ENCODE measurements at places on chromosomes 4 and X.

- DNase-seq = no peak
Observed at GRCh38 chr4:152118819-152119553, 358.2 kb upstream of the GATB start.

GRCh38 chr4:6772223-6772928, 10.2 kb upstream of the KIAA0232 start:
- DNase-seq = peak; percentile 26

DNA sequence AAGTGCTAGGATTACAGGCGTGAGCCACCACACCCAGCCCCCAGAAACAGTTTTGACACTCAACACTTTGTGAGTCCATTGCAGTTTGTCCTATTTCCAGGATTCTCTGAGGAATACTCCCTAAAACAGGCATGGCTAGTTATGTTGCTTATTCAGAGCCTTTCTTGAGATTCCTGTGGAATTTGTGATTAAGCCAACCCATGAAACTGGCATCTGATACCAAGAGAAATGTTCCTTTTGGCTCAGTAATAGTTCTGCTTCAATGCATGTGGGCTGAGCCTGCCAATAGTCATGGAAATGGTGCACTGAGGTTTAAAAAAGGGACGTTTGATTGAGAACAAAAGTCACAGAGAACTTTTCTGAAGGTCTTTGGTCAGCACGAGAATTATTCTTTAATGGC, 241.7 kb downstream of the PPP1R2C start:
- DNase-seq = no peak

DNA sequence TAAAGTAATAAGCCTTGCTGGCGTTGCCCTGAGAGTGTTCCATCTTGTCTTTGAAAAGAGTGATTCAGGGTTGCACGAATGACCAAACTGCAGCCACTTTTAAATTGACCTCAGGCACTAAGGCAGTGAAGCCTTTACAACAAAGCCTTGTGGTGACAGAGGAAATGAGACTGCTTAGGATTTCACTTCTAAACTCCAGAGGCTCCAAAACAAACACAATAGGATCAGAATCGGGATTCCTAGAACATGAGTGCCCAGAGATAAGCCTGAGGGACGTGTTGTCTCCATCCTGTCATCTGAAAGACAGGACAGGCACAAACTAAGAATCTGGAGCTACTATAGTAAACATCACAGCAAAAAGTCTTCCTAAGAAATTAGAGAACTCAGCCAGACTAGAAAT, 405.2 kb downstream of the PPARGC1A start:
- DNase-seq = no peak

GRCh38 chr4:20084488-20084887, 167.2 kb upstream of the SLIT2 start:
- no peak for DNase-seq

DNA sequence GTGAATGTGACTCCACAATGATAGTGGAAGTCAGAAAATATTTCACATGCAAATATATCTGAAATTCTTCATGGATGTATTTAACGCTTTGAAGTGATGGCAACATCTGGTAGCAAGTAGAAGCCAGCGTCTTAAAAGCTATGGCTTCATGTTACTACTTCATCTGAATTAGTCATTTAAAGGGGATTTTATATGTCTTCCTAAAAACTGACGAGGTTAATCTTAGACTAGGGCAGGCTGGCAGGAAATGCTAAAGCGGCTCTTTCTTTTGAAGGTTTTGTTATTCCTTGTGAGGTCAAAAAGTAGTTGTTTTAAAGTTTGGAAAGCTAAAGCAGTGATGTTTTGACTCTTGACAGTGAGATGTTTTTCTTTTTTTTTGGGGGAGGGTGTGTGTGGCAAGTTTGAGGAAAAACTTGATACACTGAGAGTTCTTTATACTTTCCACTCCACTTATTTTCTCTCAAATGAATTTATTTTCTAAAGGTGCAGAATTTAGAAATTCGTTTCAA, 22.6 kb downstream of the PLS3 start:
- peak; percentile 53 for DNase-seq

GRCh38 chr4:173237152-173237551, 68.5 kb downstream of the GALNT7 start:
- DNase-seq = no peak

- no peak for DNase-seq
Observed at GRCh38 chrX:68934922-68935321, 106.1 kb downstream of the EFNB1 start.

DNA sequence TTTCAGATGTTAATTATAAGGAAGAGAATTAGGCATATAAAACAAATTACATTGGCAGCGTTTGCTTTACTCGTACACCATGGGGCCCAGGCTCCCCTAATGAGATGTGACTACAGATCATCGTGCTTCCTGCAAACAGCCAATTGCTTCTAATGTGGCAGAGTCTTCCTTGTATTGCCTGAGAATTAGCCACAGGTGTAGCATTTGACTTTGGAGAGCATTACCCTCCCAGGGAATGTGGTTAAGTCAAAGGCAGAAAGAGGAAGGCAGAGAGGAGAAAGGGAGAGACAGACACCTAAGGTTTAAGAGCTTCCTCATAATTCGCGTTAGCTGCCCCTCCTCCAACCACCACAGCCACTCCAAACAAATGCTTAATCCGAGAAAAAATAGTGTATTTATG, 97.0 kb downstream of the MID1IP1 start:
- no peak for DNase-seq

- no peak for DNase-seq
Observed at GRCh38 chrX:437661-438390, 51.1 kb upstream of the PPP2R3B start.

GRCh38 chr4:24471486-24472160, 112.7 kb downstream of the DHX15 start:
- no peak for DNase-seq

DNA sequence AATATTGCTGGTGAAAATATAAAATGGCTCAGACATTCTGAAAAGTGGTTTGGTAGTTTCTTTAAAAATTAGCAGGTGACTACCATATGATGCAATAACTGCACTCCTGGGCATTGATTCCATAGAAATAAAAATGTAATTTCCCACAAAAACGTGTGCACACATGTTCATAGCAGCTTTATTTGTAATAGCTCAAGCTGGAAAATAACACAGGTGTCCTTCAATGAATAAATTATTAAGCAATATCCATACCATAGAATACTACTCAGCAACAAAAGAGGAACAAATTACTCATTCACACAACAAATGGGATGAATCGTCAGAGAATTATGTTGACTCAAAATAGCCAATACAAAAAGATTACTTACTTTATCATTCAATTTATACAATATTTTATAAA, 893.7 kb upstream of the SLIT2 start:
- no peak for DNase-seq

GRCh38 chr4:164799410-164799809, 45.5 kb downstream of the SMIM31 start:
- no peak for DNase-seq

DNA sequence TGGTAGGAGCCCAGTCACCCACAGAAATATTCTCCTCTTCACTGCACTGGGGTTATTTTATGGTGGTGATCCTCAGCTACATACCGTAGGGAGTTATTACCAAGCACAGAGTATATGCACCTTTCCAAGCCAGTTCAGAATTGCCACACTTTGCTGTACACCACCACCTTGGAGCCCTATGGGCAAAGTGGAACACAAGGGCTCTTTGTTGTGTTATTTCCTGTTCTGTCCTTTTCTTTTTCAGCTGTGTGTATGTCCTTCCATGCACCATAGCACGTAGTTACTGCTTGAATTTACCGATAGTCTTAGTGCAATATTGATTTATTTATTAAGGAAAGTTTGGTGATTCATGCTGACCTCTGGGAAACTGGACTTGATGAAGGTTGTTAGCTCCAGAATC, 8.3 kb downstream of the RNF128 start:
- DNase-seq = no peak

GRCh38 chr4:157057218-157057617, 18.7 kb upstream of the GLRB start:
- peak; percentile 42 for DNase-seq

GRCh38 chr4:184906480-184907097, 80.8 kb upstream of the ACSL1 start:
- no peak for DNase-seq

DNA sequence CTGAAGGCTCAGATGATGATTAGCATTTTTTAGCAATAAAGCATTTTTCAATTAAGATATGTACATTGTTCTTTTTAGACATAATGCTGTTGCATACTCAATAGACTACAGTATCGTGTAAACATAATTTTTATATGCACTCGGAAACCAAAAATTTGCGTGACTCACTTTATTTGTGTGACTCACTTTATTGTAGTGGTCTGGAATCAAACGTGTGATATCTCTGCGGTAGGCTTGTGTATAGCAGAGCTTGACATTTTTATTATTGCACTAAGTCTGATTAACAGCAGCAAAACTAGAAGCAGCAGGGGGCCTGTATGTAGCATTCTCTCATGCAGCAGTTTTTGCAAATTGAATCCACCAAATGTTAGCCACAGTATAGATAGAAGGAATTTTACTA, 119.1 kb upstream of the PRDX4 start:
- peak; percentile 22 for DNase-seq

DNA sequence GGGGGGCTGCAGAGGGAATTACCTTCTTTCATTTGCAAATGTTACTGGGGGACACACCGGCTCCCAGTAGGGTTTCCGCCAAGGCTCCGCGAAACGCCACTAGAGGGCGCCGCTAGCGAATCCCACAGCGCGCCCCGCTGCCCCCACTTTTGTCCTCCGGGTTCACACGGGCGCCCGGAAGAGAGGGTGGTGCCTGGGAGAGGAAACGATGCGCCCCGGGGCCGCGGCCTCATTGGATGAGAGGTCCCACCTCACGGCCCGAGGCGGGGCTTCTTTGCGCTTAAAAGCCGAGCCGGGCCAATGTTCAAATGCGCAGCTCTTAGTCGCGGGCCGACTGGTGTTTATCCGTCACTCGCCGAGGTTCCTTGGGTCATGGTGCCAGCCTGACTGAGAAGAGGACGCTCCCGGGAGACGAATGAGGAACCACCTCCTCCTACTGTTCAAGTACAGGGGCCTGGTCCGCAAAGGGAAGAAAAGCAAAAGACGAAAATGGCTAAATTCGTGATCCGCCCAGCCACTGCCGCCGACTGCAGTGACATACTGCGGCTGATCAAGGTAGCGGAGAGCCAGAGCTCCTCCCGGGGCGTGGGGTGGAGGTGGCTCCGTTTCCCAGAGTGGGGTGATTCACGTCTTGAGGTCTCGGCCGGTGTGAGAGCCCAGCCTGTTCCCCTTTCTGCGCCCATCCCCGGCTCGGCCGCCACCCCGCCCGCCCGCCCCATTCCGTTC, at the start of gene SAT1:
Gene SAT1 (plus strand): TSS at position 311 of the 726 bp plus-strand sequence. CDS start 179 bp downstream, at position 490.
- peak; percentile 96 for DNase-seq

GRCh38 chr4:122968227-122968812, 45.9 kb upstream of the NUDT6 start:
- peak; percentile 66 for DNase-seq

GRCh38 chr4:37745946-37746345, 59.8 kb upstream of the RELL1 start:
- no peak for DNase-seq

DNA sequence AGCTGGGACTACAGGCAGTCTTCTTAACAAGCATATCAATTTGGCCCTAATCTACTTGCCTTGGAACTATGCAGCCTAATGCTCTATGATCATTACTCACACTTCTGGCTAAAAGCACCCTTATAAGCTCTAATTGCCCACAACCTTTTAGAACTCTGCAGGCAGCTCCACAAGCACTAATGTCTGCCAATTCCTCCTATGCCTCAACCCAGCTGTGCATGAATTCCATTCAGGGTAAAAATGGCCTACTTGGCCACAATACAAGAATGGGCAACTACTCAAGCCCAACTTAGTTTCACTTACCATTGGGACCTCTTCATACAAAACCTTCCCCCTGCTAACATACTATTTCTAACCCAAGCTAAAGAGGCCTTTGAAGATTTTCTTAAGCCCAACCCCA, 51.7 kb downstream of the ZNF718 start:
- DNase-seq = no peak

DNA sequence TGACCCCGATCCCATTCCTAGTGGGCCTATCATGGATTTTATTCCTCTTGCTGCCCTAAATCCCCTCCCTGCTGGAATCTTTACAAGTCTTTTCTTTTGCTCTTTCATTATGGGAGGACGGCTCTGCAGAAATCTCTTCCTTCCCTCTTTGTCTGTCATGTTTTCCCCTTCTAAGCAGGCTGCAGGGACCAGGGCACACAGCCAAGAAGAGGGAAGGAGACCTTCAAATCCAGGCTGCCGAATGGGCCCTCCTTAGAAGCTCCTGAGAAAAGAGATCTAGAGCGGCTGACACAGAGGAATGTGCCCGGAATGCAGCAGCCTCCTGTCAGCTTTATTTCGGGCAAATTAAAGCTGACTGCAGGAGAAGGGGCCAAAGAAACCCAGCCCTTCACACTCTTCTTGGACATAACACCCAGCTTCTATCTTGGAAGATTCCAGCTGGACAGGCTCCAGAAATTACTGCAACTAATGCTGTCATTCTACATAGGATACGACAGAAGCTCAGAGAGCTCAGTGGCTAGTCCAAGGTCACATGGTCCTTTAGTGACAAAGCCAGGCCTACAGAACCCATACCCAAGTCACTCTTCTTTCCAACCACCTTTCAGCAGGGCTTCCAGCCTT, 187.8 kb upstream of the NHS start:
- DNase-seq = peak; percentile 43

GRCh38 chr4:55125087-55125721, at the start of gene KDR:
KDR (minus strand) TSS chr4:55125595; CDS start chr4:55125293, 302 bp downstream.
- DNase-seq = peak; percentile 29

DNA sequence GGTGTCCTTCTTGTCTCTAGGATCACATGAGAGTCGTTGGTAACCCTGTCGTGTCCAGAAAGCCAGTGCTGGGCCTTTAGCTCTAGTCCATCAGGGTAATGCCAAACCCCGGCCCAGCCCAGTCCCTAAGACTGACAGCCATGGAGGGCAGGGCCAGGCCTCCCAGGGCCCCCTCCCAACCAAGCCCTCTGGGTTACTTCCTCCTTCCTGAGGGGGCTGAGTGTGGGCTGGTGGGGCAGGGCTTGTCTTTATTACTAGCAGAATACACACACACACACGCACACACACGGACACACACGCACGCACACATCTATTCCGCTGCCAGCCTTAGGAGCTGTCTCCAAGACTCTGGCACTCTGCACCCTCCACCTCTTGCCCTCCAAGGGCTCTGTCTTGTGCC, 35.6 kb upstream of the CDKN2AIP start:
- DNase-seq = no peak

- no peak for DNase-seq
Observed at GRCh38 chrX:1274786-1275185, 6.2 kb downstream of the CSF2RA start.

GRCh38 chrX:15781961-15782699, 8.2 kb upstream of the ZRSR2 start:
- DNase-seq = no peak
